ENCODE measurements at places on chromosomes 7 and 10.

DNA sequence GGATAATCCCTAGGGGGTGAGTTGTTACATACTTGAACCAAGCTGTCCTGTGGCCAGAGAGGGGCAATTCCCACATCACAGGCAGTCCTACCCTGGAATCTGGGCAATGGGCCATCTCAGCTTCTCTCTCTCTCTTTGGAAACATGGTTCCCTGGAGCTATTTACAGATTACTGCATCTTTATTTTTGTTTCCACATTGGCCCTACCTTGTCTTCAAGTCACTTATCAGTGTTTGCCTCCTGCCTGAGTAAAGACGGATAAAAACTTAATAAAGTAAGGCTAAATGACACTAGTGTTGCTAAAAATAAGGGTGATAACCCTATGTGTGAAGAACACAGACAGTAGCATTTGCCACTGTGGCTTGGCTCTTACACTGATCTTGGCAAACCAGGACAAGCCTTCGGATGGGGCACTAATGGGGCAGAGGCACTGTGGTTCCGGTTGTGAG lies 228.2 kb downstream of the GFRA1 start:
- DNase-seq: no peak

DNA sequence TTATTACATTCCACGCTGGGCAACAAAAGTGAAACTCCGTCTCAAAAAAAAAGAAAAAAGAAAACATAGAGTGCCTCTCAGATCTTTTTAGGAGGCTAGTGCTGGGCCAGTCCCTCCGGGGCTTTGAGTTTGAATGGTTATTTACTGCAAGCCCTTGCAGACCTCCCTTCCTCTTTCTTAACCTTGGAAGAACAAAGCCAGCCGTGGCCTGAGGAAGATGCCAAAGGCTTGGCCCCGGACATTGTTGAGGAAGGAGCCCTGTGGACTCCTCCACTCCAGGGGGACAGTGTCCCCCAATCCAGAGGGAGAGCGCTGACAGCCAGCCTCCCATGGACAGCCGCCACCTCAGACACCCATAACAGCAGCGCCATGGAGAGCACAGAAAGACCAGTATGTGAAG lies 5.0 kb downstream of the TSPAN33 start:
- no peak for DNase-seq

GRCh38 chr7:70704831-70705346 lies 427.1 kb upstream of the GALNT17 start:
- no peak for DNase-seq

GRCh38 chr10:35716776-35717175 lies 74.7 kb upstream of the FZD8 start:
- no peak for DNase-seq

- DNase-seq: no peak
Measured at GRCh38 chr10:90575125-90575524, 282.7 kb downstream of the HTR7 start.

DNA sequence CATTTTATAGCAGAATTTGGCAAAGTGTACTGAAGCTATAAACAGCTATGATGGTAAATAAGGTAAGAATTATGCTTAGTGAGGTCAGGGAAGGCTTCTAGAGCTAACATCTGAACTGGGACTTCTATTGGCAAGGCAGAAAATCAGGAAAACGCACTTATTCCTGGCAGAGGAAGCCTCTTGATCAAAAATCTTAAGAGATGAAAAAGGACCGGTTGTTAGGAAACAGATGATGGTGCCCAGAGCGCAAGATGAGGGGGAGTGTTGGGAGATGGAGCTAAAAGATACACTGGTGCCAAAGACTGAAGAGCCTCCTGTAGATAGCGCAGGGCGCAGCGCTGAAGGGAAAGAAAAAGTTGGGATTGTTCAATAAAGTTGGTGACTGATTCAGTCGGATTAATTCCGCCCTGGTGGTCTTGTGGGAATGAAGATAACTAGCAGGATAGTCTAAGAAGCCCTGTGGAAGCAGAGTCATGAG lies 550 bp upstream of the CALU start:
- no peak for DNase-seq

GRCh38 chr7:120207037-120207436 lies 65.9 kb upstream of the KCND2 start:
- DNase-seq: no peak

GRCh38 chr7:141864765-141865447 lies 23.6 kb upstream of the PRSS37 start:
- DNase-seq: no peak

DNA sequence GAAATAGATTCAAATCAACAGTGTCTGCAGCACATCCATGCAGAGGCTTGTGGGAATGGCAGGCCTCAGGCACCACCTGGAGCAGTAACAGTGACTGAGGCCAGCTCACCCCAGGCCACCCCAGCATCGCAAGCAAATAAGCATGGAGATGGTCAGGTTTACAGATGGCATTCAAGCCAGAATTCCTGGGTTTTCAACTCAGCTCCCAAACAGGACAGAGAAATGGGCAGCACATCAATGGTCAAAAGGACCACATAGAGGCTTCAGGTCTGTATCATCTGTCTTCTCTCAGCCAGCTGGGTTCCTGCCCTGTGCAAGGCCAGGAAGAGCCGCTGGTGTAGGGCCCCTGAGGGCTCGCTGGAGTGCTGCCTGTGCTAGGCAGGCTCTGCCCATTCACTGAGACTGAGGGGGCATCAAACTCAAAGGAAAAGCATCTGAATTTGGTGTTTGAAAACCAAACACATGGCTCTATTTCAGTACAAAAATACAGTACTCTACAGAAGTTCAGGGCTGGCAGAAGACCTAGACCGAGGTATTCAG lies 112.5 kb downstream of the KMT2E start:
- no peak for DNase-seq

GRCh38 chr7:131753620-131754222 lies 197.3 kb upstream of the PODXL start:
- DNase-seq: no peak

DNA sequence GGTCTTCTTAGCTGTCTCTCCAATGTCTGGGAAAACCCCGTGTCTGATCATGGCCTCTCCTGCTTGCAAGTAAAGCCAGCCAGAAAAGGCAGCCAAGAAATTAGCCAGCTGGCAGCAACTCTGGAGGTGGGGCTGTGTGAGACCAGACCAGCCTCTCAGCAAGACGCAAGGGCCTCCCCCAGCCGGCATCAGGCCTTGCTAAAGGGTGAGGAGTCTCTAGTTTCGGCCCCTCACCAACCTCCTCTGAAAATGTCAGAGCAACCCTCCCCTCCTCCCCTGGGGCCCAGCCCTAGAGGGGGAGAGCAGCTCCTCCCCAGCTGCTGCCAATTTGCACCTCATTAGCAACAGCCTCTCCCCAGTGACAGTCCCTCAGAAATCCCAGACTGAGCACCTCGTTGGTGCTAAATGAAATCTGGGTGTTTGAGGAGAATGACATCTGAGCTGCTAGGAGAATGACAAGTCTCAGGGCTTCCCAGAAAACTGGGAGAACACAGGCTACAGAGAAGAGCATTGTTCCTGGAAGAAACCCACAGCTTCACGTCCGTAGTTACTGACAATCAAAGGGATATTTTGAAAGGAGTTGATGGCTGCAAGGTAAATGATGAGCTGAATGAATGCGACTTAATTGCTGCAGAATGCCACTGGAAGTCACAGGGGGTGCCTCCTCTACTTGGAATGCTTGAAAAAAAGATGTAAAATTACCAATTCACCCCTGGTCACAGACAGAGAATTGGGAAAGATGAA lies 25.9 kb downstream of the DGKI start:
- no peak for DNase-seq

- DNase-seq: no peak
Measured at GRCh38 chr7:140581411-140581810, 59.2 kb downstream of the DENND2A start.

DNA sequence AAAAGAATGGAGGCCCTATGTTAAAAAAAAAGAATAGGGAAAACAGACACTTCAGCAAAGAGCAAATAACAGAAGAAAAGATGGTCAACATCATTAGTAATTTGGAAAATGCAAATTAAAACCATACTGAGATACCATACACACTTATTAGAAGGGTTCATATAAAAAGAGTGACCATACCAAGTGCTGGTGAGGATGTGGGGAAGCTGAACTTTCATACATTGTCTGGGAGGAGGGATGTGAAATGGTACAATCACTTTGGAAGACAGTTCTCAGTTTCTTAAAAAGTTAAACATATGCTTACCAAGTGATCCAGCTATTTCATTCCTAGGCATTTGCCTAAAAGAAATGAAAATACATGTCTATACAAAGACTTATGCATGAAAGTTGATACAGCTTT lies 194.4 kb downstream of the CXCL12 start:
- DNase-seq: no peak

GRCh38 chr7:43612599-43613589 lies 30.0 kb downstream of the STK17A start:
- no peak for DNase-seq

GRCh38 chr10:98414578-98414931 lies 427 bp downstream of the PYROXD2 start:
- no peak for DNase-seq

DNA sequence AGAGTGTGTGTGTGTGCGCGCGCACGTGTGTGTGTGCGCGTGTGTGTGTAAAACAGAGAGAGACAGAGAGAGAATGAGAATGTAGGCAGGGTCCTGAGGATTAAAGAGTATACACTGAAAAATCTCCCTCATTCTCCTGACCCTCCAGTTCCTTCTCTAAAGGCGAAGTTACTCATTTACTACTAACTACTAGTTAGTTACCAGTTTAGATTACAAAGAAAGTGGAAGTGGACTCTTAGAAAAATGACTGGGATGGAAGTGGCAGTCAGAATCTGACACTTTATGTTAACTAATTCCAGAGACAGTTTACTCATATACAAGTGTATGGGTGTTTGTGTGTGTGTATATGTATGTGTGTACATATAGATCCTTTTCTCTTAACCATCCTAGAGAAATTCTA lies 146.5 kb upstream of the LRRN3 start:
- DNase-seq: no peak

Measured in stimulated activated CD8-positive, alpha-beta memory T cell treated with anti-CD3 and anti-CD28 coated beads, Interleukin-7, amount 100 ng/mL, for 1 hour (primary cell).